NB4 (cell line): ENCODE measurements at places on chromosomes 7 and 10.

GRCh38 chr7:102913826-102914225, 1.0 kb downstream of the LRRC17 start:
- DNase-seq = no peak

GRCh38 chr10:67140641-67141040, 214.8 kb downstream of the LRRTM3 start:
- no peak for DNase-seq

GRCh38 chr10:68154211-68154497, 44.9 kb downstream of the MYPN start:
- DNase-seq = no peak

- DNase-seq = no peak
Observed at GRCh38 chr7:45716380-45717203, 142.4 kb downstream of the ADCY1 start.

GRCh38 chr10:104077663-104078151, 8.0 kb downstream of the COL17A1 start:
- DNase-seq = no peak

- DNase-seq = no peak
Observed at GRCh38 chr10:78802431-78802830, 266.3 kb upstream of the ZMIZ1 start.

GRCh38 chr7:3805151-3805550, 504.1 kb downstream of the SDK1 start:
- DNase-seq = no peak

DNA sequence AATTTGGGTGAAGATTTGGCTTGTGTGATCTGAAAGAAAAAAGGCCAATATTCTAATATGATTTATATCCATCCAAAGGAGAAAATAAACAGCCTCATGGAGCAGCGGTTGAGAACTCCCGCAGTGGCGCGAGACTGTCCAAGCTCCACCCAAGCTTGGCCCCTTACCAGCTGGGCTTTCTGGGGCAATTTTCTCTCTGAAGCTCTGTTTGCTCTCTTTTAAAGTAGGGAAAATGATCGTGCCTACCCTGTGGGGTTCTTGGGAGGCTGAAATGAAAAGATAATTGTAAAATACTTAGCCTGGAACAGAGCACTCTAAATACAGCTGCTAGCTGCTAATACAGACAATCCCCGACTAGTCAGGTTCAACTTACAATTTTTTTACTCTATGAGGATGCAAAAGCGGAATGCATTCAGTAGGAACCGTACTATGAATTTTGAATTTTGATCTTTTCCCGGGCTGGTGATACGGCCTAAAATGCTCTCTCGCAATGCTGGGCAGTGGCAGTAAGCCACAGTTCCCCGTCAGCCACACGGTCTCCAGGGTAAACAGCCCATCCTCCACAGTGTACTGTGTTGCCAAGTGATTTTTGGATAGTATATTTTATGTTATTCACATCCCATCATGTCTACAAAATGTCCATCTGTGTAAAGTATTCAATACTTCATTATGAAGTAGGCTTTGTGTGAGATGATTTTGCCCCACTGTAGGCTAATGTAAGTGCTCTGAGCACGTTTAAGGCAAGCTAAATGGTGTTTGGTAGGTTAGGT, 137.7 kb downstream of the CHN2 start:
- DNase-seq = no peak

GRCh38 chr7:151012031-151012692, 12.1 kb downstream of the ATG9B start:
- no peak for DNase-seq

- no peak for DNase-seq
Observed at GRCh38 chr10:12391206-12391605, 41.9 kb downstream of the CAMK1D start.

DNA sequence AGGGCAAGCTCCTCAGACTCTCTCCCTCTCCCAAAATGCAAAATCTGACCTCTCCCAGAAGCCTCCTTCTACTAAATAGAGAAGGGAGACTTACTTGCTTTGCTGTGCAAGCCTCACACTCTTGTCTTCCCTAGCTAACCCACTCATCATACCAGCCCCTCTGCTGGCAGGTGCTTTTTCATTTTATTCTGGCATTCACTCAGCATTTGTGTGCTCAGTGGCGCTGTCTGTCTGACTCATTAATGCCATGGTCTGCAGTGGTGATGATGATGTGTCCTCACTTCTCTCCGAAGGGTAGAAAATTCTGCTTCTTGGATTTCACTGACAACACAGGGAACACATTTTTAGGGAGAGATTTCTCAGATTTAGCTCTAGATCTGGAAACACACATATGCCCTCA, 22.0 kb upstream of the BTRC start:
- no peak for DNase-seq

GRCh38 chr7:139659922-139660316, 117.9 kb downstream of the HIPK2 start:
- no peak for DNase-seq

- DNase-seq = no peak
Observed at GRCh38 chr10:98270073-98270740, 2.2 kb upstream of the LOXL4 start.

DNA sequence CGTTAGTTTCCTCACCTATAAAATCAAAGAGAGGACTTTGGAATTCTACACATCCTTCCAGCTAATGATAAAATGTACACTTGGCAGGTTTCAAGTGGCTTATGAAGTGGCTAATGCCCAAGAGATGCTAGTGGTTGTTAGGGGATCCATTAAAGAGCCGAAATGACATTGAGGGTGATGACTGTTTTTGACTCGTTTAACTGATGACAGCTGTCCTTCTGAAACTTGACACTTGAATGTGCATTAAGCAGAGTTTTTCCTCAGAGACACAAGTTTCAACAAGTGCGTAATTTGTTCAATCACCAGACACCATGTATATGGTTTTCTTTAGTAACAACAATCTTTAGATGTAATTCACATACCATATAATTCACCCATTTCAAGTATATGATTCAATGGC, 1.6 kb upstream of the PRF1 start:
- no peak for DNase-seq

- no peak for DNase-seq
Observed at GRCh38 chr10:47339186-47339735, 8.9 kb upstream of the RBP3 start.

GRCh38 chr10:7606951-7607404, 59.8 kb downstream of the ITIH5 start:
- no peak for DNase-seq

DNA sequence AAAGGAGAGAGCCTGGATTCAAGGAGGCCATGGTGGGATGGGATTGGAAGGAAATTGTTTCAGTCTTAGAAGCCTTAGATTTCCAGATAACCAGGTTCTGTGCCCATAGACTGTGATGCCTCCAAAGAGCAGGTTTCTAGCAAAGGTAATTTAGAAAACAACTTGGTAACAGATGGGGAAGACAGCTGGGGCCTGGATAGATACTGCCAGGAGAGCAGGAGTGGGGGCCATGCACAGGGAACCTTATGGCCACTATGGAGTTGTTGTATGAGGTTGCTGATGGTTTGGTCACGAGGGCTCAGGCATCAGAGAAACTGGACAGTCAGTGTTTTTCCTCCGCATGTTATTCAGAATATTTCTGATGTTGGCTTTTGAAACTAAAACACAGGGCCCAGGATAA, 901.9 kb downstream of the LRMDA start:
- no peak for DNase-seq

GRCh38 chr10:49592726-49593563, 17.2 kb upstream of the SLC18A3 start:
- peak; percentile 72 for DNase-seq

- no peak for DNase-seq
Observed at GRCh38 chr10:34377833-34378232, 437.3 kb downstream of the PARD3 start.

GRCh38 chr7:477626-478220, 41.9 kb downstream of the PDGFA start:
- no peak for DNase-seq

DNA sequence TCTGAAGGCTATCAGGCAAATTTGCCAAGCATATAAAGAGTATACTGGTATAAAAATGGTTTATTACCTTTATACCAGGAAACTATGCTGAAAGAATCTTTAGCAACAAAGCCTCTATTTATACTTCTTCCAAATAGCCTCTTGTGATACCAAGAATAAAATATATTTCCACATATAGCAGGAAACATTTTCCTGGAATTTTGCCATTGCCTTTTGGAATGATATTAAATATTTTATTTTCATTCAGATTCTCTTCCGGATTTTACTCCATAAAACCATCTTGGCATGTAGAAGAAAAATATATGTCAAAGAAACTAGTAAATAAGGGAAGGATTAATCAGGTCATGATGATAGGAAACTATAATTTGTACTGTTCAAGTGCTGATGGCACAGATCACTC, 17.7 kb downstream of the SOSTDC1 start:
- DNase-seq = no peak

- no peak for DNase-seq
Observed at GRCh38 chr7:95780665-95781064, 8.3 kb downstream of the DYNC1I1 start.

GRCh38 chr10:124482236-124482800, 20.7 kb downstream of the LHPP start:
- DNase-seq = no peak

DNA sequence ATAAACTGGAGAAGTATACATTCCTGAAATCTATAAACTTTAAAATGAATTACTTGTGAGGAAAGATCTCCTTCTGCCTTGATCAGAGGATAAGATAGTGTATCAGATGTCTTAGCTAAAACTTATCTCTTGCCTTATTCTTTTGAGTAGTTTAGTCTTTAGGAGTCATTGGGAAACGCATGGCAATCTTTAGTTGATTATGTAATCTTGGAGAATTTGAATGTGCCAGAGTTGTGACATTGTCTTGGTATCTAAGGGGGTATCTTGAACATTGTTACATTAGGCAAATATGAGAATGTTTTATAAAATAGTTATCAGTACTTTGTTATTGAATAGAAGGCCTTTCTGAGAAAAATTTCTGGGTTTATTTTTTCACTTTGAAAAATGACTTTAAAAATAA, 61.6 kb upstream of the ADRA2A start:
- DNase-seq = peak; percentile 14

GRCh38 chr10:119301397-119301796, 94.0 kb downstream of the GRK5 start:
- no peak for DNase-seq

DNA sequence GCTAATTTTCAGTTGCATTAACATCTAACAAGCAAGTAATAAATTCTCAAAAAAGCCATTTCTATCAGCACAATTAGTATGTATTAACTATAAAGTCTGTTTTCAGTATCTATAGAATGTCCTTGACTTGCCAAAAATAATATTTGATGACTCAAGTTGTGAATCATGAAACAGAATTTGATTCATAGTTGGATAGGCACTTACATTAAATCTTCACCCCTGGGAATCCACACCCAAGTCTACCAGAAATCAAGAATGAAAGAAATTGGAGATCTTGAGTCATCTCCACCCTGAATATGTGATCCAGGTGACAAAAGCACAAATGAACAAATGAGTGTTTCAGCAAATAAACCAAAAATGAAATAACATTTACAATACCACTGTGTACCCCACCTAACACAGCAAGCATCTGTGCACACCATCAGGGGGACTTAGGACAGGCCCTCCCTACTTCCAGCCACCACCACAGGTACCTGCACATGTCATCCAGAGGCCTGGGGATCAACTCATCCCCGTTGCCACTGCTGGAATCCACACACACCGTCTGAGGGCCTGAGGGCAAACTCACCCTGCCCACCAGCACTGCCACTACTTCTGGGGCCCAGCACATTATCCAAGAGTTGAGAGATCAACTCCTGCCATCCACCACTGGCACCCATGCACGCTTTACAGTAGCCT, 160.1 kb downstream of the MTERF1 start:
- DNase-seq = no peak

- no peak for DNase-seq
Observed at GRCh38 chr7:46256870-46257661, 336.0 kb upstream of the IGFBP3 start.

GRCh38 chr10:44366941-44367630, 17.8 kb downstream of the CXCL12 start:
- DNase-seq = no peak

DNA sequence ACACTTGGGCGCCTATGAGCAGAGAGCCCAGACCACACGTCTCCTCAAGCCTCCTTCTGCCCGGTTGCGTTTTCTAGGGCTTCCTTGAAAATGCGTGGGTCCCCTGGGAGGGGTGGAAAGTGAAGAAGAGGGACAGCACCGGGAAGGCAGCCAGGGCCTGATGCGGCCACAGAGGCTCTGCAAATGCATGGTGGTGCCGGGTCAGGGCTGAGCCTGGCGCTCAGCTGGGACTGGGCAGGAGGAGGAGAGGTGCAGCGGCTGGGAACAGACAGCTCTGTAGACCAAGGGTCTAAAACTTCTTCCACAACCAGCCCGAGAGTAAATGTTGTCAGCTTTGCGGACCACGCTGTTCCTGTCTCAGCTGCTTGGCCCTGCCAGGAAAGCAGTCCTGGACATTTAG, 1.6 kb downstream of the DPYSL4 start:
- no peak for DNase-seq

DNA sequence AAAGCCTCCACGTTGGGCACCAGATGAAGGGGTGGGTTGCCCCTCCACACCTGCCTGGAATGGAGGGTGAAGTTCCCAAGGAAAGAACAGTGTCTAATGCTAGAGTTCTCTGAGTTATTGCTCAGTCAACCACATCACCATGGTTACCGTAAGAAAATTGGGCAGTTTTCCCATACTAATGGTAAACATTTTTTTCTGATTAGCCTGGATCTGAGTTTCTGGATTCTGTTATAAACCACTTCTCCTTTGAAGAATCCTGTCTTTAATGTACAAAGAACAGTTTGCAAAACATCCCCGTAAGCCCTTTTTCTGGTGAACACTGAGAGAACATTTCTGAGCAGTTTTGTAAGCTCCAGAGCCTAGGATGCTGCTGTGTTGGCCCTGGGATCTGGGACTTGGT, 45.5 kb downstream of the ABCC2 start:
- no peak for DNase-seq

GRCh38 chr10:21355591-21356011, 169.9 kb downstream of the SKIDA1 start:
- DNase-seq = no peak

- no peak for DNase-seq
Observed at GRCh38 chr7:100147278-100147677, 1.4 kb upstream of the LAMTOR4 start.

GRCh38 chr7:158278745-158279320, 308.8 kb downstream of the PTPRN2 start:
- no peak for DNase-seq

DNA sequence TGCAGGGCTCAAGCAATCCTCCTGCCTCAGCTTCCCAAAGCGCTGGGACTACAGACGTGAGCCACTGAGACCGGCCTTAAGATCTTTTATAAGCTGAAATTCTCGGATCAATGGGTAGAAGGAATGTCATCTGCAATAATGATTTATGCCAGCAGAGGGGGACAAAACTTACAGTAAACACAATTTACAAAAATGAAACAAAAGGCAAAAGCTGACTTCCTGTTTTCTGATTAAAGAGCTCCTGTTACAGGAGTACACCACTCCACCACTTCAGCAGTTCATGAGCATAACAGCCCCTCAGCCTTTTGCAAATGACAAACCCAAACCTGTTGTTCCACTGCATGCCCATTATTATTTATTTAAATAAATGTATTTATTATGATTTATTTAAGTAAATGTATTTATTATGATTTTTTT, 88.5 kb upstream of the ATP6V0A4 start:
- peak; percentile 87 for DNase-seq

- DNase-seq = no peak
Observed at GRCh38 chr7:141014125-141014523, 628 bp downstream of the MRPS33 start.
